ENCODE measurements at places on chromosomes 2 and 18. TPM values are rescaled to one million over a fixed set of nuclear protein-coding genes. Genes with fewer than 3 reads are reported as not detected.

- DNase-seq, result no peak
These were observed 9.7 kb downstream of the VIT start for GRCh38 chr2:36706021-36706876.

Gene EPAS1
- 12.2 TPM for total RNA-seq

DNA sequence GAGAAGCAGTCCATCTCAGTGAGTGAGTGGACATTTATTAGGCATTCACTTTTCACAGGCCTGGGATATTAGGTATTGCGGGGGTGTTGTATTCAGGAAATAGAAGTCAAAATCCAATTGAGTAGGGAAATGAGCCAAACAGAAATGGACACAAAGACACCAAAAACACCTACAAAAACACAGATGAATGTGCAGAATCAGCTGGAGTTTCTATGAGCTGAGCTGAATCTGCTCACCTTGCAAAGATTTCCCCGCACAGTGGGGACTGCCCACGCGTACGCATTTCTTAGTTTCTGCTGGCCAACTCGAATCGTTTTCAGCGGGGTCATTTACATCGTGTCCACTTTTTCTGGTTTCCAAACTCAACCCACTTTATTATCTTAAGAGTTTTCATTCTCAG is 160.0 kb downstream of the BCL2 start:
- DNase-seq, result peak; percentile 69

Gene SPC25
- total RNA-seq, result 32.0 TPM

Gene FAM110C
- 0.79 TPM for total RNA-seq

GRCh38 chr2:193816008-193816407 is 1621.3 kb upstream of the TMEFF2 start:
- no peak for DNase-seq

DNA sequence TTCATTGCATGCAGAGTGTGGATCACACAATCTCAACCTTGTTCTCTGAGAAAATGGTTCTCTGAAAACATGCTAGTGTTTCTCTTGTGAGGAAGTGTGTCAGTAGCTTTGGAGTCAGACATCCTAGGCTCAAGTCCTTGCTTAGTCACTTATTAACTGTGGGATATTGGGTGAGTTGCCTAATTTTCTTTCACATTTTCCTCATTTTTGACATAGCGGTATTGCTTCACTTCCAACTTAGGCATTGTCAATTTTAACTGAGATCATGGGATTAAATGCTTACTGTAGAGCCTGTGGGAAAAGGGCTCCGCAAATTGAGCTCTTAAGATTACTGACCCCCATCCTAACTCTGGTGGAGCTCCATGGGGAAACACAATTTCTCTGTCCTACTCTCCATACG is 622.2 kb downstream of the CNTNAP5 start:
- no peak for DNase-seq

DNA sequence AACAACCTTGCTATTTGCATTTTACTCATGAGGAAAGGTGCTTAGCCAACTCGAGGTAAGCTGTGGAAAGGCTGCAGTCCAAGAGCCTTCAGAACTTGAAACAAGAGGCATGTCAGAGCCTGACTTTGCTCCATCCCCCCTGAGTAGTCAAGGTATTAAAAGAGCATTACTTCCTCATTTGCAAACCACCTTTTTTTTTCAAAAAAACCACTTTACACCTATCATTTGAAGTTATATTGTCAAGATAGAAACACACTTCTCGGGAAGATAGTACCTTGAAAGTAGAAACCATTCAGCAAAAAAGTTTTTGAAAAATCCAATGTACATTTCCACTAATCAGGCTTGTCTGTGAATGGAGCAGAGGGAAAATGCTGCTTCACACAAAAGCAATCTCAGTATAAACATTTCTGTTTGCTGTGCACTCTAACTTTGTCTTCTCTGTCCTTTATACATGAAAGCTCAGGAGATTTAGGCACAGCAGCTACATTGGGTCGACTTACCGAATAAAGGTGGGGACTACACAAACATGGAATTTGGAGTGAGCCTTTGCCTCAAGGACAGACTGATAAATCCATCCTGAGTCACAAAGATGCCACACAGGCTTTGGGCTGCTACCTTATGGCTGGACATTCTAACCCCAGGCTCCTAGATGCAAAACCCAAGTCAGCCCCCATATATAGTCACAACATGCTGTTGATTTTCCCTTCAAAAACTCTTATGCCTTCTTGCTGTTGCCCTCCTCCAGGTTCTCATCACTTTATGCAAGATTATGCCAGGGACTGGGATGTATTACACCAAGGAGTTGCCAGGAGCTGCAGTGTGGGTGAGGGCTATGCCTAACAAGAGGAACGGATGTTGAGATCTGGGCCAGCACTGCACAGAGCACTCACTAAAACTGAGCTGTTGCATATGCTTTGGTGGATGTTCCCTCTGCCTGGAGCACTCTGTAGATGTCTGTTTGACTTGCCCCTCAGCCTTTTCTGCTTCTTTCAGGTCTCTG is 41.4 kb upstream of the EML4 start:
- DNase-seq, result peak; percentile 40

DNA sequence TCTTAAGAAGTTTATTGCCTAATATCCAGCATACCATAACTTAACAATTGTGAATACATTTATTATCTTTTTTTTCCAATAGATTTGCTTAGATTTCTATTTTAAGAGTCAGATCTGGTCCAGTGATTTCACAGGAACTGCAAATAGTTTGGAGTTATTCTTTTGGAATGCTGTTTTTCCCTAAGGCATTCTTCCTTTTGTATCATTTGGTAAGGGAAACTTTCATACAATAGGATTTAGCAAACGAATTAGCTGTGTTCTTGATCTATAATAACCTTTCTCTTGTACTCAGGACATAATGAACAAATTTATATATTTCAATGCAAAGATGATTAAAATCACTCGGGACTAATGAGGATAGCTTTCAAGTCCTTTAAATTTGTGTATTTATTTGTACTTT is 201.6 kb downstream of the ERBB4 start:
- no peak for DNase-seq

Gene NPHP1
- 1.4 TPM for total RNA-seq

- DNase-seq, result no peak
These were observed 12.2 kb downstream of the PTPRM start for GRCh38 chr18:7579176-7579917.

DNA sequence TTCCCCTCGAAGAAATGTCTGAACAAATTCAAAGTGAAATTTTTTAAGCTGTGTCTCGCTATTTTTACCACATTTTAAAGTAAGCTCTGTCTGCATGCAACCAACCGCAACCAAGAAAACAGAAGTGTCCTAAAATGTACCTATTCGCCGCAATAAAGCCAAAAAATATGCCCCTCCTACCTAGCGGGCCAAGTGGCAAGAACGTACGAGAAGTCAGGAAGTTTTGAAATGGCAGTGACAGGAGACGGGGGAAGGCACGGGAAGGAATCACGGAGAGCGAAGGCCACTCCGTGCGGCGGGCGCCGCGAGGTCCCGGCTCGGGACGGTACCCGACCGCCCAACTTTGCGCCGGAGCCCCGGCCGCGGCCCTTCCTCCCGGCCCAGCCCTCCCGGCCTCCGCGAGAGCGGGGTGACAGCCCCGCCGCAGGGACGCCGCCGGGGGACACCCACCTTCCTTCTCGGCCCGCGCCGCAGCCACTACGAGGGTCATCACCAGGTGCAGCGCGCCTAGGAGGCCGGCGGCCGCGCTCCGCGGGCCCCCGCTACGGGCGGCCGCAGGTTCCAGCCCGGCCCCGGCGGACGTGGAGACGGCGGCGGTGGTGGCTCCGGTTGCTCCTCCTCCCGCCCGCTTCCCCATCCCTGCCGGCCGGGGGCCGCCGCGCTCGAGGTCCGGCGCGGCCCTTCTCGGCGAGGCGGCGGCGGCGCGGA is 568 bp downstream of the TMEM131 start:
- DNase-seq, result peak; percentile 54

GRCh38 chr2:20299113-20299512 is 51.5 kb downstream of the PUM2 start:
- DNase-seq, result peak; percentile 14

DNA sequence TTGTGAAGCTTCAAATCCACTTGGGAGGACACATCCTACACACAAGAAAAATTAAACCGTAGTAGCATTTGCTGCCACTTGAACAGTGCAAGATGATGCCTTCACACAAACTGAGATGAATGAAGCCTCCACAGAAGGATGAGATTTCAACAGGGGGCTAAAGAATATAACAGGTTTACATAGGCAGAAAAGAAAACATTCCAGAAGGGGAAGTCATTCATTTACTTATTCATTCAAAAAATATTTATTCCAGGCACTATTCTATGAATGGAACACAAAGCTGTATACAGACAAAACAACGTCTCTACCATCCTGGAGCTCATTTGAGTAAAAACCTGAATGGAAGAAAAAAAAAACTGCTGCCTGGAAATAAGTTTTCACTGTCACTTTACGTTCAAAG is 170.5 kb downstream of the CDH20 start:
- DNase-seq, result no peak

DNA sequence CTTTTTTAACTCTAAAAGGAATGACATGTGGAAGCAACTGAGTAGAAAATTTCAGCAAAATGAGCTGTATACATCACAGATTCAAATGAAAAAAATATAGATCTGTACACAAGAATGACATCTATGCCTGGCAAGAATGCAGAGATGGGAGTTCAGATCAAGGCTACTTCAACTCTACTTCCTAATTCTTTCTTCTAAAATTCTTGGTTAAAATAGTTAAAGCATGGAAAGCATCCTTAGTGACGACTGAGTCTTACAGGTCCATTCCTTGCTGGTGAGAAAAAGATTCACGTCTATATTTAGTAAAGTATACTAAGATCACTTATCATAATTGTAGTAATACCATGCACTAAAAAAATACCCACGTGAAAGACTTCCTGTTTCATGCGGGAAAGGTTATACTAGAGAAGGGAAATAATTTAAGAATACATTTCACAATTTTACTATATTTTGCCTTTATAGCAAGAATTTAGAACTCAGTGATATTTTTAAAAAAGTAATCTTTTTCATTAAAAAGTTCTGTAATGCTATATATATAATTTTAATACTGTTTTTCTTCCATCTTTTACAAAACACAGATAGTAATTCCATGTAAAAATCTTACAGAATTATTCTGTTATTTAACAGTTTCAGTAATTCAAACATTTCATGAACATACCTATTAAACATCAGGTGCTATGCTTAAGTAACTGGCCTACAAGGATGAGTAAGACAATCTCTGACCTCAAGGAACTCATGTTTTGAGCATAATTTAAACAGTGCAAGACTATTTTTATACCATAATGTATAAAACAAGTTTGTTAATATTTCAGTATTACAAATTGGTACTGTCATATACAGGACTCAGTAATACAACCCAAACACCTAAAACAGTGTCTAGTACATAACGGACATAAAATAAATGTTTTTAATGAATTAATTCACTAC is 159.6 kb downstream of the BAZ2B start:
- no peak for DNase-seq

- no peak for DNase-seq
These were observed 111.3 kb downstream of the TSN start for GRCh38 chr2:121866789-121867188.

Gene ADD2
- total RNA-seq, result 24.5 TPM
